IMR-90 (cell line): ENCODE measurements at places on chromosomes 16 and 17. TPM values are rescaled to one million over a fixed set of nuclear protein-coding genes. Genes with fewer than 3 reads are reported as not detected.

GRCh38 chr17:4940555-4941318, 669 bp downstream of the RNF167 start:
- no peak for DNase-seq

Gene ALOX15B
- total RNA-seq: not detected in 2 replicates

Gene BICDL2
- under 0.01 and 0.18 TPM in 2 replicates for total RNA-seq

Gene P2RX1
- total RNA-seq: not detected in 2 replicates

DNA sequence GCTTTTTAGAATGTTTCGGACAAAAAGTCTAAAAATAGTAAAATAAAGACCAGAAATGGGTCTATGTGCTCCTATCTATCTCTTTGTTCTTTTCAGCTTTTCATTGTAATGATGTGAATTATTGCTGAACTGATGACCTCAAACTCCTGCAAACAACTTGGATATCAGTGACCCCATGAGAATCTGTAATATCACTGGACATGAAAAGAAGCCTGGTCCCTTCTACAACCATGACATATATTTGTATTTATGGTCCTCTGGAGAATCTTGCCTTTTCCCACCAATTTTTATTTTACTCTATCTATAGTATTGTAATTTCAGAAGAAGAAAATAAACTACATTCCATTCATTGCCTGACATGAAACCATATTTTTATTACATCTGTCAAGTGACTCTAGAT, 740.7 kb upstream of the CA10 start:
- DNase-seq: no peak

DNA sequence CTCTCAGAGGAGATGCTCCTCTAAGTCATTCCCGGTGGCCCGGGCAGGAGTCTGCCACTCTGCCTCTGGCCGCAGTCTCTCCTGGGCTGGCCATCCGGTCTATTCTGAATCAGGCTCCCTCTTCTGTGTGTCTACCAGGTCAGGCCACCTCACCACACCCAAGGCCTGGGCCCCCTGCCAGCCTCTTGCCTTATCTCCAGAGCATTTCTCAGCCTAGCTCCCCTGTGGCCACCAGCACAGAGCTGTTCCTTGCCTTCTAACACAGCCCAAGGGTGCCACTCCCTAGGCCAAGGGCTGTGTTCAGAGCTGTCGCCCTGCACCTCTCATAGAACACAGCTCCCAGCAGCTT, 55.3 kb downstream of the MYO18A start:
- no peak for DNase-seq

Gene KRT33B
- 0.18 and 0.28 TPM in 2 replicates for total RNA-seq

DNA sequence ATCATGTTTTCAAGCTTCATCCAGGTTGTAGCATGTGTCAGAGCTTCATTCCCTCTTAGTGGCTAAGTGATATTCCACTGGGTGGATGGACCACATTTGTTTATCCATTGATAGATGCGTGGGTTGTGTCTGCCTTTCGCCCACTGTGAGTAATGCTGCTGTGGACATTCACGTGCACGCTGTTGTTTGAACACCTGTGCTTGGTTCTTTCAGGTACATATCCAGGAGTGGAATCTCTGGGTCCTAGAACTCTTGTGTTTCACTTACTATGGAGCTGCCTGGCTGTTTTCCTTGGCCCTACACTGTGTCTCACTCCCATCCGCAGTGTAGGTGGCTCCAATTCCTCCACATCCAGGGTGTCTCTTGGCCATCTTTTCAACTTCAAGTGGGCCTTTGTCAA, 224.2 kb downstream of the C16orf95 start:
- DNase-seq: no peak

DNA sequence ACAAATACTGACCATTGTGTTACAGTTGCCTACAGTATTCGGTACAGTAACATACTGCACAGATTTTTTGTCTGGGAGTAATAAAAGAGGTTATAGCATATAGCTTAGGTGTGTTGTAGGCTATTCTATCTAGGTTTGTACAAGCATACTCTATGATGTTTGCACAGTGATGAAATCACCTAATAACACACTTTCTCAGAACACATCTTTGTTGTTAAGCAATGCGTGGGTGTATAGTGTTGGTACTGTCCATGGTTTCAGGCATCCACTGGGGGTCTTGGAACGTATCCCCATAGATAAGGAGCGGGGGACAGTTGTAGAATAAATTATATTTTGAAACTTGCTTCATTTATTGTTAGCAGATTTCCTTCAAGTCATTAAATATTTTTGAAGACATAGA, 293.3 kb upstream of the TBX2 start:
- DNase-seq: no peak

DNA sequence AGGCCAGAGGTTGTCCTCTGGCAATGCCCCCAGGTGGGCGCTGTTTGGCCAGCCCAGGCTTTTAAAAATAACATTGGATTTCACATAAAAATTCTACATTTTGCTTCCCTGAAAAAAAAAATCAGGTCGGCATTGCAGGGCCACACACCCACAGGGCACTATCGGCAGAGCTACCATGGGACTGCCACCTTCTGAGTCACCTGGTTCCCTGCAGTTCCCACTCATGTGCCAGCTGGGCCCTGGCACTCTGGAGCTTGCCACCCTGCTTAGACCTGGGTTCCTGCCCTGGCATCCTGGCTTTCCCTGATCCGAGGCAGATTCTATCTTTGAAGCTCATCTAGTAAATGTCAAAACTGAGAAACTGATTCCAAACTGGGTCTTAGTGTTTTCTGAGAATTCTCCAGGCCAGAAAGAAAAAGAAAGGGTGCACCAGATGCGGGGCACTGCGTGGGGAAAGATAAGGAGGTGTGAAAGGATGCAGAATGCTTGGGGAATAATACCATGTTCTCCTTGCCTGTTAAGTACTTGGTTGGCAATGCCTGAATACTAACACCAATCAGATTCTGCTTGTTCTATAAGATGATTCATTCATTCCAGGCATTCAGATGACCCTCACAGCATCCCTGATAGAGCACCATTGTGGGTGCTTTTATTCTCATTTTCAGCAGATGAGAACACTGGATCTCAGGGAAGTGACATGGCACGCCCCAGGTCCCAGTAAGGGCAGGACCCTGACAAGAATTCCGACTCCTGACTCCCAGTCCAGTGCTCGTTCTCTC, 51.8 kb downstream of the RAI1 start:
- DNase-seq: peak; percentile 81
